C1 segment of cervical spinal cord (tissue), 14 donors: ENCODE measurements at places on chromosomes 4 and X.
A peak's percentile ranks its signal among the peaks of the same experiment; 100 is the strongest.

DNA sequence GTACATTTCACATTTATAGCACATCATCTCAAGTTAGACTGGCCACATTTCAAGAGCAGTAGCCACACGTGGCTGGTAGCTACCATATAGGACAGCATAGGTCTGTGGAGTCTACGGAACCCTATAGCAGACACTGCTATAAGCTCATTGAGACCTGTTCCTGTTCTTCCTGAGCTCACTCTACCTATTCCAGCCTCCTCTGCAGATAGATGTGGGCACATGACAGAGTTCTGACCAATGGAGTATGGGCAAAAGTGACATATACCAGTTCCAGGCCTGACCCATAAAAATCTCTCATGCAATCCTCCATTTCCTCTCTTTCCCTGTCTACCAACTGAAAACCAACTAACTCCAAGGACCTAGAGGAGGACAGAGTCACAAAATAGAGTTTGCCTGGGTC lies 3.5 kb upstream of the HDAC6 start:
- DNase-seq: no peak

GRCh38 chr4:37584071-37584470 lies 102.1 kb downstream of the RELL1 start:
- DNase-seq: no peak

- DNase-seq: peak; percentile 7
Measured at GRCh38 chrX:133413218-133413925, 1.9 kb downstream of the GPC4 start.

GRCh38 chr4:38150766-38151165 lies 190.6 kb downstream of the PTTG2 start:
- DNase-seq: no peak

GRCh38 chr4:78645853-78646757 lies 94.5 kb downstream of the ANXA3 start:
- peak; percentile 31 for DNase-seq

GRCh38 chrX:12770440-12770839 lies 20.8 kb upstream of the PRPS2 start:
- DNase-seq: no peak

GRCh38 chr4:183098019-183098722 lies 886 bp upstream of the WWC2 start:
- DNase-seq: no peak

DNA sequence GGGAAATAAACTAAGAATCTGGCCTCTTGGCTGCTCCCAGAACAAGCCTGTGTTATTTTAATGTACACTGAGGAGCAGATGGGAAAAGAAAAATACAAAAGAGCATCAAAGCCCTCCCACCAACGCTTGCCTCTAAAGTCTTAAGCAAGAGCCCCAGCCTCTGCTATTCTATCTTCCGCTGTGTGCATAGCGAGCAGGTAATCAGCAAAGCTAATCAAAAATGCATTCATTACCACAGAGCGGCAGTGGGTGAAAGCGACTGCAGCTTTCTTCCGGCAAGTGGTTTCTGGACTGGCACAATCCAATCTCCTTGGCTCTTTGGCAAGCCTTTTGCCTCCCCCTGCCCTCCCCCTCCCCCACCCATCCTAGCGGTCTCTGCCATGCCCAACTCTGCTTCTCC lies 13.5 kb upstream of the GRIA3 start:
- no peak for DNase-seq

- no peak for DNase-seq
Measured at GRCh38 chr4:8136529-8136928, 22.1 kb downstream of the ABLIM2 start.

DNA sequence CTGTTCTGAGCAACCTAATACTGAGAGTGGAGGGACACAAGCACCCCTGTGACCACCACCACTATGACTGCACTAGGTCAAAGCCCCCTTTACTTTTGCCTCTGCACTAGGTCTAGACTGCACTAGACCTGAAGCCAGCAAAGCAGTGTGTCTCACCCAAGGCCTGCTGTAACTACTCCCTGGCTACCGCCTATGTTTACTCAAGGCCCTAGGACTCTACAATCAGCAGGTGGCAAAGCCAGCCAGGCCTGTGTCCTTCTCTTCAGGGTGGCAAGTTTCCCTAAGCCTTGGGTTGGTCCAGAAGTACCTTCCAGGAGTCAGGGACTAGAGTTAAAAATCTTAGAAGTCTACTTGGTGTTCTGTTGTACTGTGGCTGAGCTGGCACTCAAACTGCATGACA lies 15.9 kb downstream of the RAB33B start:
- no peak for DNase-seq

- DNase-seq: no peak
Measured at GRCh38 chr4:139208404-139208945, 31.5 kb upstream of the ELF2 start.
